ENCODE measurements at places on chromosomes 4 and X.

DNA sequence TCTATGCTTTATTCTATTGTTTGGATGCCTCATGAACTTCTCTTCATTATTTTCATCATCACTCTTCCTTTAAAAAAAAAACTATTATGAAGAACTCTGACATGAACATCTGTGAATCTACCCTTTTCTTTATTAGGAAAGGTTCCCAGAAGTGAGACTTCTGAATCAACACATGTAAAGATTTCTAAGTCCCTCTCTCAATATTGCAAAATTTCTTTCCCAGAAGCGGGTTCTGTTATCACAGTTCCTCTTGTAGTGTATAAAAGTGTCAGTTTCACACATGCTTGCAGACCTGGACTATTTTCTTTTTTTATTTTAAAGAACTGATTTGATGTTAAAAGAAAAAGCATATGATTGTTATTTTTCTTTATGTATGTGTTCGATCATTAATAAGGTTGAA, 330.8 kb upstream of the KLF3 start:
- H3K27ac ChIP-seq: no peak overlapping the region
- peaks cover 15% of the 10 kb centered on the region for H3K4me1 ChIP-seq

- H3K27me3 ChIP-seq: no peaks in the 10 kb centered on the region
- H3K4me1 ChIP-seq: no peaks in the 10 kb centered on the region
- H3K4me3 ChIP-seq: no peak overlapping the region
Observed at GRCh38 chr4:85790582-85790981, 315.6 kb downstream of the ARHGAP24 start.

DNA sequence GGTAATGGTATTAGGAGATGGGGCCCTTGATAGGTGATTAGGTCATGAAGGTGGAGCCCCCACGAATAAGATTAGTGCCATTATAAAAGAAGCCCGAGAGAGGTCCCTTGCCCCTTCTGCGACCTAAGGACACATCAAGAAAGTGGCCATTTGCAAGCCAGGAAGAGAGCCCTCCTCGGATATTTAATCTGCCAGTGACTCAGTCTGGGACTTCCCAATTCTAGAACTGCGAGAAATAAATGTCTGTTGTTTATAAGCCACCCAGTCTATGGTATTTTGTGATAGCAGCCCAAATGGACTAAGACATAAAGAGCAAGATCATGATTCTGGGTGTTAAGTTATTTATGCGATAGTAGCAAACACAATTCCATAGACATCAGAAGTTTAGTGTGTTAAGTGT, 192.2 kb downstream of the LDB2 start:
- no peak overlapping the region for H3K27ac ChIP-seq
- H3K4me3 ChIP-seq: no peak overlapping the region
- H3K4me1 ChIP-seq: no peaks in the 10 kb centered on the region
- no peaks in the 10 kb centered on the region for H3K27me3 ChIP-seq

DNA sequence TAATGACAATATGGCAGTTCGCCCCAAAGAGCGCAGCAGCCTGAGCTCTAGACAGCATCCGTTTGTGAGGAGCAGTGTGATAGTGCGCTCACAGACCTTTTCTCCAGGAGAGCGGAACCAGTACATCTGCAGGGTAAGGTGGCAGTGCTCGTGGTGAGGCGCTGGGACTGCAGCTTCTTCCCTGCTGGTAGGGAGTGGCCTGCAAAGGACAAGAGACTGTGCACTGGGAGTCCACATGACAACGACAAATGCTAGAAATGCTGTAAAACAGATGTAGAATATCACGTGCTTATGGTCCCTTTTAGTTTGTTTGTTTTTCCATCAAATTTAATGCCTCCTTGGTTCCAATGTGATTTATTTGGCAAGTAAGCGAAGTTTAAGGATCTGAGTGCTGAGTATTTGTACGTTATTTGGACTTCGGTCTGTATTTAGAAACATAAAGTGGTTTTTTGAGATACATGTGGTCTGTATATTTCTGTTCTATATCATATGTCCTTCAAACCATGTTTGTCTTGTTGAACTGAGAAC, 35.8 kb downstream of the CLDN22 start:
- no peaks in the 10 kb centered on the region for H3K36me3 ChIP-seq
- H3K4me1 ChIP-seq: no peaks in the 10 kb centered on the region

DNA sequence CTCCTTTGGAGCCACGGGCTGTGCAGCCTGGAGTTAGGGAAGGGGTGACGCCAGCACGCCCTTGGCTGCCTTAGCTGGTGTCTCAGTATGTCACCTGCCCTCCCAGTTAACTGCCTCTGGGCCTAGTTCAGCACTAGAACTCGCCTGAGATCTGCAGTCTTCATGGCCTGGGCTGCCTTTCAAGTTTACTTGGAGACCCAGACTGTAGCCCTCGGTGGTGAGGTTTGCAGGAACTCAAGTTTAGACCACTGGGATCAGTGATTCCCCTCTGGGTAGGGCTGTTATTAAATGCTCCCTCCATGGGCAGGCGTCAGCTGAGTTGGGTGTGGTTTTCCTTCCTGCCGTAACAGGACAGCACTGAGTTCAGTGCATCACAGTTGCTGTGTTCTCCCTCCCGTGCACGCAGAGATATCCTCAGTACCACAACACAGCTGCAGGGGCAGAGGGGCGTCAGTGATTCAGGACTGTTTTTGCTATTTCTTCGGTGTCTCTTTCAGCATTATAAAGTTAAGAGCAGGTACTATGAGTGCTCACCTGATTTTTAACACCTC, 30.5 kb downstream of the PLAC8 start:
- H3K36me3 ChIP-seq: peaks cover 3% of the 10 kb centered on the region
- peak; percentile 35 for DNase-seq
- no peaks in the 10 kb centered on the region for H3K27me3 ChIP-seq
- peak overlapping the region; percentile 58 for H3K27ac ChIP-seq

GRCh38 chrX:30888526-30889146, 418 bp downstream of the TAB3 start:
- H3K36me3 ChIP-seq: no peaks in the 10 kb centered on the region
- peak overlapping the region; percentile 69 for H3K27ac ChIP-seq
- H3K4me1 ChIP-seq: peaks cover 5% of the 10 kb centered on the region
- H3K4me3 ChIP-seq: peak overlapping the region; percentile 74
- H3K27me3 ChIP-seq: no peaks in the 10 kb centered on the region
- DNase-seq: no peak

DNA sequence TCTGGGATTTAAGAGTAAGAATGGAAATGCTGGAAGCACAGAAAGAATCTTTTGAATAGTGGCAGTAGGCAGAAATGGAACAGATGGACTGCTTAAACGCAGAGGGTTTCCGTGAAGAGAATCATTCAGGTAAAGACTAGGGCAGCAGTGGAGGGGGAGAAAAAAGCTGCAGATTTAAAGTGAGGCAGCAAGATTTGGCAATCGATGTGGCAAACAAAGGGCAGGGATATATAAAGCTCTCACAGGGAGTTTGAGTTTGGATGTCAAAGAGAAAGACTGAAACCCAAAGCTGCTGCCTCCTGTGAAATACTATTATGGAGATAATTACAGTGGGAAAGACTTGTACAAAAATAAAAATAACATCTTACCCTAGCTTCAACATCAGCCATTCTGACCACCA, 384.0 kb downstream of the CENPC start:
- no peaks in the 10 kb centered on the region for H3K36me3 ChIP-seq
- no peak overlapping the region for H3K27ac ChIP-seq
- no peak overlapping the region for H3K4me3 ChIP-seq

DNA sequence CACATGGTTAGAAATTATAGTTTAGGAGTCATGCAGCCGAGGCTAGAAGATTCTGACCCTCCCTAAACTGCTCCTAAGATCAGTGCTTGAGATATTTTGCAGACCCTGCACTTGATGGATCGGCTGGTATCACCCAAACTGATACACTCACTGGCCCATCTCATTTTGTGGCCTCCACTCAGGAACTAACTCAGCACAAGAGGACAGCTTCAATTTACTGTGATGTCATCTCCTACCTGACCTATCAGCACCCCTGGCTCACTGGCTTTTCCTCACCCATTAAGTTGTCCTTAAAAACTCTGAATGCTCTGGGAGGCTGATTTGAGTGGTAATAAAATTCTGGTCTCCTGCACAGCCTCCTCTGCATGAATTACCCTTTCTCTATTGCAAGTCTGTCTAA, 450.9 kb downstream of the PCDH10 start:
- H3K36me3 ChIP-seq: no peaks in the 10 kb centered on the region
- no peaks in the 10 kb centered on the region for H3K4me1 ChIP-seq
- no peak overlapping the region for H3K27ac ChIP-seq
- no peaks in the 10 kb centered on the region for H3K27me3 ChIP-seq
- DNase-seq: no peak

Data from effector memory CD4-positive, alpha-beta T cell (primary cell).